ENCODE measurements at places on chromosomes 2 and 18.

DNA sequence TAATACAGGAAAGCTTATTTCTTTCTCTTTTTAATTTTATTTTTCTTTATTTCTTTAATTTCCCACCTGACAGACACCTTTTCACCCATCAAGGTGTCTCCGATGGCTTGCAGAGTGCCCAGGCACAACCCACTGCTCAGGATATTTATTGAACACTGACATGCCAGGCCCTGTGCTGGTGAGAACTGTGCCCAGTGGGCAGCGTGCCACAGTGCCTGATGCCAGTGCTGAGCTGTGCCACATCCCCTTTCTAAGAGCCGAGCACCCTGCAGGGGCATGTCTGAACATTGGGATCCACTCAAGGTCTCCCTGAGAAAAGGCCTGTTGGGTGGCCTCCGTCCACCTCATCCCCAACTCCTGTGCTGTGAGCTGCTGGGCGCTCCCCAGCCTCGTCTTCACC is 158.6 kb upstream of the RAB6C start:
- DNase-seq = no peak

GRCh38 chr2:106284691-106285202 is 90.6 kb upstream of the UXS1 start:
- DNase-seq = no peak

DNA sequence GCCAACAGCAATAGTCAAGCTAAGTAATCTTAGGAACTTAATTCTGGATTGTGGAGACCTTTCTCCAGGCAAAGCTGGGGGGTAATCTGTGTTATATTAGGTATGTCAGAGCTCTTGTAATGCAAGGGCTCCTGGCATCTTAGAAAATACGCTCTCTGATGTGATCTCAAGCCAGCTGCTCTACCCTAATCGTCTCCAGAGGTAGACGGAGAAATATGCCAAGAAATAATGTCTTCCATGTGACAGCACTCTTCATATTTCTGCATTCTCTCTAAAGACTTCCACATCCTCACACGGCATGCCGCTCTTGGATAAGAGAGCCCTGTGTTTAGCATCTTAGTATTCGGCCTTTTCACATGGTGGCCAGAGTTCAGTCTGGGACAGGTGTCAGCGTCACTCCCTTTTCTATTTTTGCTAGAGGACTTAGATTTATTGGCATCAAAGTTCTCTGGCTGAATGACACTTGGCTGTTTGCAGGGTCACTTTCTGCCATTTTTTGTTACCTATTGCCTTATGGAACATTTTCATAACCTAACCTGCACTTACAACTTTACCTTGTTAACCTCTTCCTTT is 25.2 kb downstream of the CAPN13 start:
- no peak for DNase-seq

- DNase-seq = no peak
Measured at GRCh38 chr2:204321027-204321800, 224.1 kb upstream of the PARD3B start.

GRCh38 chr2:173802518-173802917 is 162.7 kb downstream of the SP3 start:
- DNase-seq = no peak

- no peak for DNase-seq
Measured at GRCh38 chr2:73032702-73033097, 38.8 kb downstream of the SFXN5 start.

- no peak for DNase-seq
Measured at GRCh38 chr2:9473308-9473984, 905 bp upstream of the IAH1 start.

DNA sequence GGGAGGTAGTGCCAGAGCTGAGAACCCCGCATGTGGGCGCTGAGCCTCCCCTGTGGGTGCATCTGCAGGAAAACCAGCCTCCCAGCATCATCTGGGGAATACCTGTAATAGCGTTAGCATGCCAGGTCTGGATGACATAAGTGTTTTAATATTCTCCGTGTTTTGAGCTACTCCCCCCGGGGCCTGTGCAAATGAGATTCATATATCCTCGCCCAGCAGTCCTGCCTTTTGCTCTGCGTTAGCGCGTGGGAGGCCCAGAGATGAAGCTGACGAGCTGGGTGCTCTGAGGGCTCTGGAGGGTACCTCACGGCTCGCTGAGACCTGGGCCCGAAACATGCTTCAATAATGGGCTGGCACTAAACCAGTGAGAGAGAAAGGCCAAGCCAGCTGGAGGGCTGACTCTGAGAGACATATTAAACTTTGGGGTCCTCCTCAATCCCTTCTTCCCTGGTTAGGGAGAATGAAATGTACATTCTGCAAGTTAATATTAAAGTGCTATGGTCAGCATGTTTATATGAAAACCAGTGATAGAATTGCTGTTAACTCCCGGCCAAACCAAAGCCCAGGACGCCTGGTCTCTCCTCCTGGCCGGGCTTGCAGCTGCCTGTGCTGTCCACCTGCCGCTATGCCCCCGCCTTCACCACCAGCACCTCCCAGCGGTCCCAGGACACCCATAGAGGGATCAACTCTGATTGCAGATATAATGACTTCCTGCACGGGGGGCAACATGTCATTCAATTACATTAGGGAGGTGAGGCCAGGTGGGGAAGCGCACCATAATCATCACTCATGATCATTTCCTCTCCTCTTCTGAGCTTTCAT is 77.0 kb downstream of the EDAR start:
- DNase-seq = no peak

DNA sequence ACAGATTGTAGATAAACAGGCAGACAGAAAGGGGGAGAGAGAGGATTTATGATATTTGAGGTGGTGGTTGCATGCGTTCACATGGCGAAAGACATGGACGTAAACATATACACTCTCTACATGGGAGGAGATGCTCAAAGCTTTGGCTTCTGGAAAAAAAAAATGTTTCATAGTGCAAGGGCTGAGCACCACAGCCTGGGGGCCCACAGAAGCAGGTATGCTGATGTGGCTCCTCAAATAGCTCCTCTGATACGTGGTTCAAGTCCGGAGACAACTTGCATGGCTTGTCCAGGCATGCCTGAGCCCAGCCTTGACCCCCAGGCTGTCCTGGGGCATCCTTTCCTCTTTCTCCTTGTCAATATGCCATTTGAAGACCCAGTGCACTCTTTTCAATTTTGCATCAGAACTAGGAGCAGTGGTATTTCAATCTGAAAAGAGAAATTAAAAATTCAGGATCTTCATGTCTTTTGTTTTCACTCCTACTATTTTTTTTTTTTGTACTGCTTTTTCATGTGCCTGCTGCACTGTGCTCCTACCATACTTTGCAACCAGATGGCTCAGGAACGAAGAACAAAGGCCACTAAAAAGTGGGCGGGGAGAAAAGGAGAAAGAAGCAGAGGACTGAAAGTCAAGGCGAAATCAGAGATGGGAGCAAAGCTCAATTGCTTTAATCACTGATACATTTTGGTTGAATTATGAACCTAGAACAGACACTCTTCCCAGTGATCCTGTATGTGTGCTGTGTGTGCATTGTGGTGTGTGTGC is 495.7 kb upstream of the TCF4 start:
- DNase-seq = no peak

DNA sequence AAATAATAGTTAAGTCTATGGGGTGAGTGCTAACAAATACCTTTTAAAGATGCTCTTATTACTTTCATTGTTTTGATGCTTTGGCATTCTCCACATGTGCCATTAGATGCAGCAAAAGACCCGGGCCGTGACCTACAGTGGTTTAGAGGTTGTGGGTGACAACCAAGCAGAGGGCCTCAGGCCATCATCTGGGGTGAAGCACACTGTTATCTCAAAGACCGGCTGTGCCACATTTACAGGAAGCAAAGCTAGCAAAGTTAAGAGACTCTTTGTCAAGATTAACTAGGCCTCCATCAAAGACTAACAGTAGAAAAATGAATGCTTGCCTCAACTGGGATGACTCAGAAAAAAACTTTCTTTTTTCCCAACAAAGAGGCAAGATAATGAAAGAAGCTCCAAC is 695.3 kb downstream of the SATB2 start:
- no peak for DNase-seq

- no peak for DNase-seq
Measured at GRCh38 chr2:222479859-222480258, 55.5 kb downstream of the SGPP2 start.

- DNase-seq = no peak
Measured at GRCh38 chr2:74080346-74080745, 67.4 kb downstream of the BOLA3 start.

DNA sequence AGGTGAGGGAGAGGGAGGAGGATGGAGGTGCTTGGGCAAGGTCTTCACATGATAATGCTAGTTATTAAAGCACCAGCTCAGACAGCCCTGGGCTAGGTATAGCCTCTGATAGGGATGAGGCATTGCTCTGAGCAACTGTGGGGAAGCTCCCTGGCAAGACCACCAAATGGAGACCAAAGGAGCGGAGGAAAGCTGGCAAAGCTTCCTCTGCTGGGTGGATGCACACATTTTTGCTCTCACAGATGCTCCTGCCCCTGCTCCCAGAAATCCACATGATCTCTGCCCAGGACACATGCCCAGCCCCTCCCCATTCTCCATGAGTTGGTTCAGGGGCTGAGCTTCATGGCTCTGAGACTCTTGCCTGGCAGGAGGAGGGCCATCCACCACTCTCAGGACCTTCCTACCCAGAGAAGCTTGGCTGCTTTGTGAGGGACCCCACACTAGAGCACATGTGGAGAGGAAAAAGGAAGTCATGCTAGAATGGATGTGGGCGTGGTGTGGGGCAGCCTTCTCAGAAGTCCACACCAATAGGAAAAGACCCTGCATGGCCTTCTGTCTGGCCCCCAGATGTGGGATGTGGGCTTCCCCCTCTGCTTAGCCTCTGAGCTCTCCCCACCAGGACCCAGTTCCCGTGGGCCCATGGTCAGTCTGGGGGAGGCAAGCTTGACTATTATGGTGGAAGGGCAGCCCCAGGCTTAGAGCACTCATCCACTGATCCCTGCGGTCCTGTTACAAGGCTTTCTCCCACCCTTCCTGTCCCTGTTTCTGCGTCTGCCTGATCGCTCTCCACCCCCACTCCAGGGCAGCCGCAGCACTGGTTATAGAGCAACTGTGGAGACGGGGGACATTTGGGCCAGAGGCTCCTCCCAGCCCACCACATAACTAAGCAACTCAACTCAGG is 10.5 kb upstream of the CYP26B1 start:
- no peak for DNase-seq

DNA sequence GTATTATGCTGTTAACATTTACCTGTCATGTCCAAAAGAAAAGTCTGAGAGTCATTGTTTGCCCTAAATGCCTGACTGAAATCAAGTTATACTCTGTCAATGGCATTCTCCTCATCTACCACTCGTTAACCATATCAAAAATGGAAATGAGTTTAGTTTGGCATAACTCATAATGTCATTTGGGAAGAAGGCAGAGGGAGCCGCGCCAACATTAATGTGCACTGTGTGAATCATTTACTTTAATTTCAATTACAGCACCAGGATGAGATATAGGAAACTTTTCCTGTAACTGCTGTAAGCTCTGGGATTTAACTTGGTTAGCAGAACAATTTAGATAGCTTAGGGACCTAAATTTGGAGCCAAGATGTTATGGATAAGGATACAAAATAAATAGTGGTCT is 871.2 kb upstream of the POU3F3 start:
- DNase-seq = no peak

DNA sequence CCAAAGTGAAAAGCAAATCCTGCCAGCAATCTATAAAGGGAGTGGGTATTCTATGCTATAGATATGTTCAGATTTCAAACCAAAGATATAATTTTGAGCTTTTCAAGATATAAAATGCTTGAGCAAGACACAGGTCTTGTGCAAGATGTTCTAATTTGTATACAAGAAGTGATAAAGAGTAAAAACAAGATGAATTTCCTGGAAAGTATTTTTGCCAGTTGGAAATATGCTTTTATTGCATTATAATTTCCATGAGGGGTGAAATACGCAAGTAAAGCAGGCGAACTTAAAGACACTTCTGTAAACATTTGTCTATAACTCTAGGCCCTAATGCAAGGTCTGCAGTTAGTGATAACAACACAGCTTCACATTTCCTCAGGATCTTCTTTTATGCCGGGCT is 640.5 kb downstream of the TMEM182 start:
- no peak for DNase-seq

GRCh38 chr2:4745056-4745991 is 946.9 kb upstream of the SOX11 start:
- DNase-seq = no peak

- no peak for DNase-seq
Measured at GRCh38 chr2:199556527-199557285, 99.0 kb upstream of the SATB2 start.

GRCh38 chr2:190759749-190760213 is 110.9 kb downstream of the NAB1 start:
- no peak for DNase-seq

DNA sequence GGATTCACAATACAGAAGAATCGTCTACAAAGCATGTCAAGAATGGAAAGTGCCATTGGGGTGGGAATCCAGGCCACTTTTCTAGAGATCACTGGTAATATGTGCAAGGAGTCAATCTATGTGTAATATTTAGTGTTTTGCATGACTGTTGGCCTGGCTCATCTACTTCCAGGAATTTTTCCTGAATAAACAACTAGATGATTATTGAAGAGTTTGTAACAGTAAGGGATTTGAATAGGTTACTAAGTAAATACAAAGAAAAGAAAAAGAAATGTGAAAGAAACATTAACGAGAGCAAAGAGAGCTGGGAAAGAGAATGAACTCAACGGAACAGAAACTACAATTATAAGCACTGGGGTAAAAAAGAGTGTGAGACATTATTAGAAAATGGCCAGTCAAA is 406.0 kb downstream of the TGIF1 start:
- no peak for DNase-seq

DNA sequence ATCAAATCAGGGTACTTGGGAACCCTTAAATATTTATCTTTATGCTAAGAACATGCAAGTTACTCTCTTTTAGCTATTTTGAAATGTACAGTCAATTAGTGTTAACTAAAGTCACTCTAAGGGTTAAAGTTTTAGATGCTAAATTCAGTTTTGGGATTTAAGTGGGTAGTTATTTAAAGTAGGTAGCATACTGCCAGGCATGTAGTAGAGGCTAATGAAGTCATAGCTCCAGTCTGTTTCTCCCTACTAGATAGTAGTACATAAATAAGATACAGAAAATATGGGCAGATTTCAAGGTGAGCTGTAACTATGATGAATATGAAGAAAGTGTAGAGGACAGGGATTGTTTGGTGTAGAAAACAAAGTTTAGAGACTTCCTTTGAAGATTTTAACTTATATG is 7.5 kb downstream of the RAB3GAP1 start:
- no peak for DNase-seq

DNA sequence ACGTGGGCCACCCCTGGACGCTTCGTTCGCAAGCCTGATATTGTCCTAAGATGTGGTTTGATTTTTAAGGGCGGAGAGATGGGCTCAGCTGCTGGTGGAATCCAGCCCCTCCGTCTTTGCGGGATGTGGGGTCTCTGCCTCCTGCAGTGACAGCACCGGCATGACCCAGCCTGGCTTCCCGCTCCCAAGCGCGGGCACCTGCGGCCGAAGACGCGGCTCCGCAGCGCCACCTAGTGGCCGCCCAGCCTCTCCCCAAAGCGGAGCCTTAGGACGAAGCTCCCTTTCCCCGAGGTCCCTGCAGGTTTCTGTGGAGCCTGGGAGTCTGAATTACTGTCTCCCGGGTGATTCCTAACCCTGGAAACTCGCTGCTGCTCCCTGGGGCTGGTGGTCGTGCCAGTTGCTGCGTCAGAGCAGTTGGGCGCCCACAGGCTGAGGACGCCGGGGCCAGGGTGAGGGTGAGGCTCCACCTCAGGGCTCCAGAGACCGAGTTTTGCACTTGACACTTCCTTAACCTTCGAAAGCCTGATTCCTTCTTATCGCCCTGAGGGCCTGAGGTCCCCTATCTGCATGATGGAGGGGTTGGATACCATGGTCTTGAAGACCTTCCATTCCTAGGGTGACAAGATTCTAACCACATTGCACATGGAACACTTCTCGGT is 137.5 kb downstream of the TPO start:
- DNase-seq = peak; percentile 48
